ENCODE measurements at places on chromosomes 5 and 9.

- DNase-seq: no peak
Observed at GRCh38 chr5:137441476-137441875, 57.6 kb downstream of the SPOCK1 start.

DNA sequence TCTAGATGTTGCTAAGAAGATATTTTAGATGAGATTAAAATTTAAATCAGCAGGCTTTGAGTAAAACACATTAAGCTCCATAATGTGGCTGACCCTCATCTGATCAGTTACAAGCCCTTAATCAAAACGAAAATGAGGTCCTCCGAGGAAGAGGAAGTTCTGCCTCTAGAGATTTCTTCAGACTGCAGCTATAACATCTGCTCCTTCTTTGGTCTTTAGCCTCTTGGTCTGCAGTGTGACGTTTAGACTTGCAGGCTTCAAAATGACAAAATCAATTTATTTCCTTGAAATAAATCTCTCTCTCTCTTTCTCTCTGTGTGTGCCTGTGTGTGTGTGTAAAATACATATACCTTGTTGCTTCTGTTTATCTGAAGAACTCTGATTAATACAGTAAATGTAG, 1429.8 kb upstream of the CDH9 start:
- DNase-seq: no peak

DNA sequence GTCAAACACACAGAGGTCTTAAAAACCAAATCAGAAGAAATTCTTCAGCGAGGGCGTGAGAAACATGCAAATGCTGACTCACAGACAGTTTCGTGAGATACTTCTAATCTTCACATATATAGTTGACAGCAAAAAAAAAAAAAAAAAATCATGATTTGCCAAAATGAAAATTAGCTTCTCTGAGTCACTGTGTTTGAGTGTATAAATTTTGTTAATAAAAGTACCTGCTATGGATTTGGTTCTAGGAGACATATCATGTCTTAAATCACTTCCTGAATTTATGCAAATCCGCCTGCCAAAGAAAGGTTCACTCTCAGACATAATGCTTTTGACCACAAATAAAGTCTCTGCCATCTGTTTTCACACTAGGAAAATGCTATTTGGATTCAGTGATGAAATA, 114.3 kb downstream of the SLC1A3 start:
- no peak for DNase-seq

GRCh38 chr5:21121213-21121612, 1133.2 kb upstream of the CDH18 start:
- DNase-seq: no peak

DNA sequence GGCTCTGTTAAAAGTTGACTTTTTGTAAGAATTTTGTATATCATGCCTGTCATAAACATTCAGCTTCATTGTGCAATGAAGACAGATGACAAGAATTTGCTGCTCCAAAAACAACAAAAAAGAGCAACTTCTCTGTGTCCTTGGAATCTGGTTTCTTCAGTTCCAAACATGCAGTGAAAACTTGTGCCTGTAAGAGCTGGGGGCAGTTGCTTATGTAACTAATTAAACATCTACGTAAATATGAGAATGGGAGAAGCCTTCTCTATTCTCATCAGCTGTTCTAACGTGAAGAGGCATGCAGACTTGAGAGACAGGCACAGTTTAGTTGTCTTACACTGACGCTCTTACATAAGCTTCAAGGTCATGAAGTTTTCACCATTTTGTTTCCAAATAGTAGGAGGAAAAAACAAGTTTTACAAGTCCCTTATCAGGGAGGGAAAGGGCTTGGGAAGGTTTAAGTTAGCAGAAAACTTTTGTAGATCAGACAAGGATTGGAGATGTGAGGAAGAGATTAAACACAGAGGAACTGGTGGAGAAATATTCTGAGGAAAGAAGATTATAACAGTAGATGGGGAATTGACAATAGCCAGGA, 170.4 kb downstream of the RFK start:
- no peak for DNase-seq

DNA sequence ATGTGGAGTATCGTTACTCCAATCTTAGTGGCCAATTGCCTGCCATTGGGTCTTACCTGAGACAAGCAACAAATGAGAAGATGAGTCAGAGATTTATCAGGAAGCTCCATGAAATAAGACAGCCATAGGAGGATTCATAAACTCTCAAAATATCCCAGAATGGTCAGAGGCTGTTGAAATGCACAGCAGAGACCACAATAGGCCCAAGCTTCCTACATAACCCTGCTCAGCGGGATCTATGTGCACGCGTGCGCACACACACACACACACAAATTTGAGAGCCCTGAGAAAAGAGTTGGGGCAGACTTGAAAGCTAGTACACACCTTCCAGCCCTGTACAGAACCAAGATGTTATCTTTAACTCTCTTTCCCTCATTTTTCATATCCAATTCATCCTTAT, 9.8 kb downstream of the UIMC1 start:
- DNase-seq: no peak

DNA sequence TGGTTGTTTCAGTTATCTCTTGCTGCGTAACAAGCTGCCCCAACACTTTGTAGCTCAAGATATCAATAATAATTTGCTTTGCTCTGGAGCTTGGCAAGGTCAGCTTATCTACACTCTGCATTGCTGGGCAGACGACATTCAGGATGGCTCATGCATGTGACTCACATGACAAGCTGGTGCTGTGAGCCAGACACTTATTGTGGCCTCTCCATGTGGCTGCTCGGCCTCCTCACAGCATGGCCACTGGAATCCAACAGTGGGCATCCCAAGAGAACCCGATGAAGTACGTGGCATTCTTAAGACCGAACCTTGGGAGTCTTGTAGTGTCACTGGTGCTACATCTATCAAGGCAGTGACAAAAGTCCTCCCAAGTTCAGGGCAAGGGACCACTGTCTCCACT, 94.2 kb upstream of the MVB12B start:
- no peak for DNase-seq

DNA sequence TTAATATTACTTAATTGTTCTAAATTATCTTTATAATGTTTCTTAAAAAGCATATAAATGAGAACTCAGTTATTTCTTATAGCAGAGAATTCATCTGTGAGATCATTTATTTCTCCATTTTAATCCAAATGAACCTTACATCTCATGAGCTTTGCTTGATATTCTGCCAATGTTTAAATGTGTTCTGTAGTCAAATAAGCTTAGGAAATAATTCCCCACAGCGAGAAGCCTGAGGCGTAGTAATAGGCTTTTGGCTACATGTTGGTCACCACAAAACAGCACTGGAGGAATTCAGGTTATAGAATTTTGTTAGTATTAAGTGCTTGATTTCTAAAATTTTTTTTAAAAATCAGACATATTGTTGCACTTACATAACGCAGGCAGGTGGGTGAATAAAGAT, 585.3 kb upstream of the RORB start:
- no peak for DNase-seq
